SHP77 (cell line): ENCODE measurements at places on chromosomes 1 and 21.

DNA sequence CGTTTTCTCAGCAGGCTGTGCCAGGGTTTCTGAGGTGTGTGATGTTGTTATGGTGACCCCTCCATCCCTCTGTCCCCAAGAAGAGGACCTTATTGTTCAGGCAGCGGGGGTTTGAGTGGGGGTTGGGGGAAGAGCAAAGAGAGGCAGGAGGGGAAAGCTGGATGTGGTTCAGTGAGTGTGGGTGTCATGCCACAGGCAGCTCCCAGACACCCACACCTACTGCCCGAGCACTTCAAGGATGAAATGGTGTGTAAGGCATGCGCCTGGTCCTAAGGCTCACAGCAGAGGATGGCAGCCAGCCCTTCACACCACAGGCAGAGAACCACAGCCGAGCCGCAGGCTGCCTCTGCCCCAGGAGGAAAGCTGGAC is 49.9 kb upstream of the STUM start:
- DNase-seq: no peak

DNA sequence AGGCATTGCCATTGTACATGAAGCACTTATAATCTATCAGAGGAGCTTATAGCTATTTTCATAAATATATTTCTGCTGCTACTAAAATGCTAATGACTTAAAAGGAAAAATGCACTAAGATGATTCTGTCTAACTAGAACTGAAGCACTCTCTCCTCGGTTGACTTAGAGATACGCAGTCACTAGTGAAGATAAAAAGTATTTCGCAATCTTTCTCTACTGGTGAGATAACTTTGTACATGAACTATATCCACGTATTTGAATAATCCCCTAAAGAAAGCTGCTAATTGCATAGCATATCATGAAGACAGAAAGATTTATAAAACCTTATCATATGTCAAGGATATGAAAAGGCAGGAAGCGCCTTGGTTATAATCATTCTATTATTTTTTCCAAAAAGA is 658.1 kb upstream of the PRMT6 start:
- no peak for DNase-seq

- peak; percentile 39 for DNase-seq
These were observed 9.4 kb downstream of the AKNAD1 start for GRCh38 chr1:108847494-108847893.

- no peak for DNase-seq
These were observed 33.2 kb downstream of the SSBP3 start for GRCh38 chr1:54372978-54373377.

DNA sequence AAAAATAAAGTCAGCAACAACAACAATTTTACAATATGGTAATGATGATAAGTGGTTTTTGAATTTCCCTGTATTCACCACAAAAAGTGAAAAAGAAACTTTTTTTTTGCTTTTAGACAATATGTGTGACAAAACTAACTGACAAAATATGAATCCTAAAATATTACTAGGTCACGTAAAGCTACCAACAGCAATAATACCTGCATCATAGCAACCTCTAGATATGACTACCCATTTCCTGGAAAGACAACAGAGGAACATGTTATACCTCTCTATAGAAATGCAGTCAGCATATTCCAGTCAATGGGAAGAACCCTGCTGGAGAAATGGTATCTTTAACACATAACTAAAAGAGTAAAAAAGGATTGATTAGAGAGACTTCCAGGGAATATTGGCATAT is 73.7 kb downstream of the PDE4B start:
- no peak for DNase-seq

GRCh38 chr1:179550746-179551682 is 24.7 kb downstream of the NPHS2 start:
- no peak for DNase-seq

DNA sequence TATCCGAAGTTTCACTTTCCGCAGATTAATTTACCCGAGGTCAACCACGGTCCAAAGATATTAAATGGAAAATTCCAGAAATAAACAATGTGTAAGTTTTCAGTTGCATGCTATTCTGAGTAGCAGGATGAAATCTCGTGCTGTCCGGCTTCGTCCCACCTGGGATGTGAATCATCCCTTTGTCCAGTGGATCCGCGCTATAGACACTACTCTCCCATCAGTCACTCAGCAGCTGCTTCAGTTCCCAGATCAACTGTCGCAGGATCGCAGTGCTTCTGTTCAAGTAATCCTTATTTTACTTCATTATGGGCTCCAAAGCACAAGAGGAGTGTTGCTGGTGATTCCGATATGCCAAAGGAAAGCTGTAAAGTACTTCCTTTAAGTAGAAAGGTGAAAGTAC is 8.3 kb upstream of the LRP8 start:
- no peak for DNase-seq

GRCh38 chr1:86067626-86068025 is 88.9 kb downstream of the COL24A1 start:
- DNase-seq: no peak

DNA sequence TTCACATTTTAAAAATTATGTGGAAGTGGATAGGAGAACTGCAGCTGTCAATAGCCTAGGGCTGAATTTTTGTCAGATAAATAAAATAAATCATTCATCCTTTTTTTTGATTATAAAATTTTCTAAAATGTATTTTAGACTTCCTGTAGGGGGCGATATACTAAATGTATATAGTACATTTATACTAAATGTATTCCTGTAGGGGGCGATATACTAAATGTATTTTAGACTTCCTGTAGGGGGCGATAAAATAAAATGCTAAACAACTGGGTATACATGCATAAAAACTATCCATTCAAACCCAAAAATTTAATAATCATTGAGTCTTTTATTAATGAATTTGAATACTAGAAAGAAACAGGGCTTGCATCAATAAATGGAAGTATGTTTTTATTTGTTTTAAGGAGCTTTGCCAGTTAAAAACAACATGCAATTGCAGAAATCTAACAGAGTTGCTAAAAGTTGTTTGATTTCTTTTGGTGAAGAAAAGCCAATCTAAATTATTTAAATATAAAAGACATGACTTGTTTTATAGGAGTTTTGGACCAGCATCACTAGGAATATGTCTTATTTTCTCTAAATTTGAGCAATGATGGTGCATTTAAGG is 31.4 kb downstream of the CLCA1 start:
- peak; percentile 25 for DNase-seq
